Left hindlimb (tissue), 1 donor: ENCODE measurements at places on chromosomes 7 and 10.

DNA sequence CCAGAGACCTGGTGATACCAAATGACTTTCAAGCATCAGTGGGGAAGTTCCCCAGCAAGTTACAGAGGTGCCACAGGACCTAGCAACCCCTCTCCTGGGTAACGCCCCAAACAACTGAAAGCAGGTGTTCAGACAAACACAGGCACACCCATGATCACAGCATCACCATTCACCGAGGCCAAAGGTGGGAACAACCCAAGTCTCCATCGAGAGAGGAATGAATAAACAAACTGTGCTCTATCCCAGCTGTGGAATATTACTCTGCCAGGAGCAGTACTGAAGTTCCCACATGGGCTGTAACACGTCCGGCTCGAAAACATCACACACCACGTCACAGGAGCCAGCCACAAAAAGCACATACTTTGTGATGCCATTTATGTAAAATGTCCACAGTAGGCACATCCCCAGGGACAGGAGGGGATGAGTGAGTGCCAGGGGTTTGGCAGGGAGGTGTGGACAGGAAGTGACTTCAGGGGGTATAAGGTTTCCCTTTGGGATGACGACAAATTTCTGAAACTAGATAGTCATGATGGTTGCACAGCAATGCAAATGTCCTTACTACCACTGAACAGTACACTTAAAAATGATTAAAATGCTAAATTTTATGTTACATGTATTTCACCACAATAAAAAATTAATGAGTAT, 222.8 kb downstream of the TNS3 start:
- no peak for DNase-seq

GRCh38 chr7:30703756-30704155, 21.5 kb upstream of the CRHR2 start:
- no peak for DNase-seq

GRCh38 chr10:128000471-128001362, 93.8 kb downstream of the PTPRE start:
- DNase-seq: no peak

DNA sequence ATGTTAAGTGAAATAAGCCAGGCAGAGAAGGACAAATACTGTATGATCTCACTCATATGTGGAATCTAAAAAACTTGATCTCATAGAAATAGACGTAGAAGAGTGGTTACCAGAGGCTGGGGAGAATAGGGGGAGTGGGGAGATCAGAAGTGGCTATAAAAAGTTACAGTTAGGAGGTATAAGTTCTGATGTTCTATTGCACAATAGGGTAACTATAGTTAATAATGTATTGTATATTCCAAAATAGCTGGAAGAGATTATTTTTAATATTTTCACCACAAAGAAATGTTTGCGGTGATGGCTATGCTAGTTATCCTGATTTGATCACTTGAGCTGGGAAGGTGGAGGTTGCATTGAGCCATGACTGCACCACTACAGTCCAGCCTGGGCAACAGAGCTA, 53.8 kb downstream of the SLC18A2 start:
- DNase-seq: no peak

DNA sequence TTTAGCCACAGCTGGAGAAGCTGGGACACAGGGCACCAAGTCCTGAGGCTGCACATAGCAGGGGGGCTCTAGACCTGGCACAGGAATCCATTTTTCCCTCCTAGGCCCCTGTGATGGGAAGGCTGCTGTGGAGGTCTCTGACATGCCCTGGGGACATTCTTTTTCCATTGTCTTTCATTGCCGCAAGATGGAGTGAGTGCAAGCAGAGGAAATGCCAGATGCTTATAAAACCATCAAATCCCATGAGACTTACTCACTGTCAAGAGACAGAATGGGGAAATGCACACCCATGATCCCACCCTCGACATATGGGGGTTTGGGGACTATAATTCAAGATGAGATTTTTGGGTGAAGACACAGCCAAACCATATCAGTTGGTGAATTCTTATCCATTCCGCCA, 94.7 kb upstream of the FERD3L start:
- no peak for DNase-seq

DNA sequence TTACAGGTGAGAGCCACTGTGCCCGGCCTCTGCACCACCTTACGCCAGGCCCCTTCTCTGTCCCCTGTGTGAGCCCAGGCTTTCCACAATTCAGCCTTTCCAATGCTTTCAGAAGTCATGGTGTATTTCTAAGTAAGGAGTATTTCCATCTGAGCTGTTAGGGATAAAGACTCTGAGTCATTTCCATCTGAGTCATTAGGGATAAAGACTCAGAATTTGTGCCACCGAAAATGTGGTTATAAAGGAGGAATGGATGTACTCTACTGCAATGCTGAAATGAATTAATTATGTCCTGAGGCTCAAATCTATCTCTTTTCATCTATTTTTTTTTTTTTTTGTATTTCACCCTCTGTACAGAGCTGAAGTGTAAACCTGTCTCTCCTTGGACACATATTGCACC, 84.0 kb downstream of the GATA3 start:
- DNase-seq: no peak

GRCh38 chr7:36602934-36603887, 121.1 kb downstream of the AOAH start:
- DNase-seq: no peak

- no peak for DNase-seq
Measured at GRCh38 chr7:51246258-51247245, 70.1 kb downstream of the COBL start.

- no peak for DNase-seq
Measured at GRCh38 chr10:79148452-79149344, 79.9 kb downstream of the ZMIZ1 start.
